ENCODE measurements at places on chromosomes 11 and 22.

GRCh38 chr11:133191931-133192330 is 340.4 kb downstream of the OPCML start:
- no peak for DNase-seq

DNA sequence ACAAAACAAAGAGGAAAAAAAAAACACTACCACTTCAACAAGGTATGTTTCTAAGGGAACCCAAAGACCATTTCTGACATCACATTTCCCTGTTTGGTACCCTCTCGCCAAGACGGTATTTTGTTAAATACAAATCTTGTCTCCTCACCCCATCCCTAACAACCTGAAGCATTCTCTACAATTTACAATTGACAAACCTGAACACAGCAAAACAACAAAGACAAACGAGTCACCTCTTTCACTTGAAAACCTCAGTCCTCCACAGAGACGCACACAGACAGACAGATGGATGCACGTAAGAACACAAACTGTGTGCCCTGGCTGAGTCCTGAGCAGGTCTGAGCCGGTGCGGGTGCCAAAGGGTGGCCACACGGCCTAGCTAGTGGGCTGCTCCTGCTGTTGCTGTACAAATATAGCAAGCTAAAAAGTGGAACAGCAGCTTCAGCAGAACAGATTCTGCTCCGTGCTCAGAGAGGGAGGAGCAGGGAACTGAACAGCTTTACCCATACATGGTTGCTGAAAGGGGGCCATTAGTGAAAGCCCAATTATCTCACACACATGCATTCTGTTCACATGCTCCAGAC is 28.5 kb downstream of the CELF1 start:
- DNase-seq, result no peak

DNA sequence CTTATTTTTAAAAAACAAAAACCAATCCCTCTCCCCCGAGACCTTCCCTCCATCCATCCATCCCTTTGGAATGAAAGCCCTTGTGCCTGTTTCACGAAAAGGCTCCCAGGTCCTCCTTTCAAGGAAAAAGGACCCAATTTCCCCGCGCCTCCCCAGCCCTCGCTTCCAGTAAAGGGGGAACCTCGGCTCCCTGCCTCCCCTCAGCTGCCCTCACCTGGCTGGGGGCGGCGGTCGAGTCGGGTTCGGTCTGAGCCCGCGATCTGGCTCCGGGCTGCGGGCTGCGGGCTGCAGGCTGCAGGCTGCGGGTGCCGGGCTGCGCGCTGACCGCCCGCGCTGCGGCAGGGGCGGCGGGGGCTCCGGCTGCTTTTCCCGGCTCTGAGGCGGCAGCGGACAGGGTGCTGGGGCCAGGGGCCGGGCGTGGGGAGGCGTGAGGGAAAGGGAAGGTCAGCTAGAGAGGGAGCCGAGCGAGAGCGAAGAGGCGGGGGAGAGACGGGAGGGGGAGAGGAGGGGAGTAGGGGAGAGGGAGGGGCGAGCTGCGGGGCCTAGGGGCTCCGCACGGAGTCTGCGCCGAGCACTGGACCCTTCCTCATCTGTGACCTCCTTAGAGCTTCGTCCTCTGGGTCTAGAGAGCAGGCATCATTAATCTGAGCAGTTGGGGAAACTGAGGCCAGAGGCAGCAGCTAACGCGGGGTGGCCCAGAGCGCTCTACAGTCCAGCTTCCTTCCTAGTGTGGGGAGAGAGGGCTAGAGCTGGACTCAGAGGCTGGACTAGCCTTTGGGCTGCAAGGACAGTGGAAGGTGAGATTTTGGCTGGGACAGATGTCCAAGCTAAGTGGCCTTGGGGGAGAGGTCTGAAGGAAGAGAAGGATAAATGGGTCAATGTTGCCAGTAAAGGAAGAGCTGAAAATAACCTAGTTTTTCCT is at the start of gene C1QTNF4:
TSS of gene C1QTNF4 (minus strand) at position 478 of the 922 bp plus-strand sequence. CDS start 3,601 bp downstream, outside the sequence.
- DNase-seq, result no peak

DNA sequence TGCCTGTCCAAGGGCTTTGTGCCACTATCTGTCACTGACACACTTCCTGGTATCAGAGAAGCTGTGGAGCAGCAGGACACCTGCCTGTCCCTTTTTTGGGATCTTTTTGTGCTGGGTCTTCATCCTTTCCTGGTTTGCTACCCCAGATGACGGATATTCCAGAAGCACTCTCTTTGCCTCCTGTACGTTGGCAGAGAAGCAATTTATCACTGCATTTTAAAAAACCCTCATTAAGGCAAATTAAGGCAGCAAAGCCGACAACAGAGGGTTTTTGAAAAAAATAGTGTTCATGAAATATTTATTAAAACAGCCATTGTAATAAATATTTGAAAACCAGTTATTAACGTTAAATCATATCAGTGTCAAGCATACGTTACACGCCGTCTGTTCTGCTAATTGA is 209.6 kb upstream of the NTM start:
- DNase-seq, result no peak

- DNase-seq, result no peak
Measured at GRCh38 chr11:1760351-1761109, 3.2 kb downstream of the CTSD start.

- no peak for DNase-seq
Measured at GRCh38 chr22:28398355-28398754, 281.3 kb downstream of the TTC28 start.

GRCh38 chr11:112548641-112549040 is 288.0 kb upstream of the PLET1 start:
- DNase-seq, result no peak

DNA sequence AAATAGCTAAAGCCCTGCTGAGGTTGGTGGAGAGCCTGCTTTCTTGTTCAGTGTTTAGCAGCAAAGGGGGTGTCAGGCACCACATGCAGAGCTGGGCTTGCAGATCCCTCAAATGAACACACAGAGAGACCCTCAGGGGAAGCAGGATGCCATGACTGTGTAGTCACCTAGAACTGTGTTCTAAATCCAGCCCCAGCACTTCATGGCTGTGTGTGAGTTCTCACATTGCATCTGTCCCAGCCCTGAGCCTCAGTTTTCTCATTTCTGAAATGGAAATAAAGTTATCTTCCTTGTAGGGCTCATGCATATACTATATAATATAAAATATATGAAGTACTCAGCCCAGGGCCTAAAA is 47.1 kb downstream of the CWC15 start:
- no peak for DNase-seq

Measured in activated gamma-delta T cell treated with Interleukin-2 at 50 U/mL for 16 hours (primary cell).